ENCODE measurements at places on chromosomes 4 and X.

DNA sequence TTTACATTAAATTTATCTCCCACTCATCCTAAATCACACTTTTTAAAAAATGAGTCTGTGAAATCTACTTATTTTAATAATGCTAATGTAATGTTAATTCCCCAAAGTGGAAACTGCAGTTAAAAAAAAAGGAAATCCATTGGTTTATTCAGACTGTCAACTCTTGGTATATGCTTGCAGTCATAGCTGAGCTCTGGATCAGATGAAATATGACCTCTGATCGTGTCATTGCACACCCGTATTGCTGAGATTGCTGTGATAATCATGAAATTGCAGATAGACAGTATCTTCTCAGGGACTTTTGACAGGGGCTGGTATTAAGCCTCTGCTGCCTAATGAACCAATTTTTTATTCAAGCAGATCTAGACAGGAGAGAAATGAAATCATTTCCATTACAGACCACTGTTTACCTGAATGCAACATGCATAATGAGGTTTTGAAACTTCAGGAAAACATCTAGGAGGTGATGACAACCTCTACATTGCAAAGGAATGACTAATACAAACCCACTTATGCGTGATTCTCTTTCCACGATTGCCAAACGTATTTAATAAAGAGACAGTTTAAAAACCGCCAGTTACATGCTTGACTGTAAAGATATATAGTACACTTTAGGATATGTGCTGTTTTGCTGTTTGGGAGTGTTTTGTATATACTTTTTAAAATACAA lies 138.3 kb upstream of the PUDP start:
- DNase-seq = no peak

DNA sequence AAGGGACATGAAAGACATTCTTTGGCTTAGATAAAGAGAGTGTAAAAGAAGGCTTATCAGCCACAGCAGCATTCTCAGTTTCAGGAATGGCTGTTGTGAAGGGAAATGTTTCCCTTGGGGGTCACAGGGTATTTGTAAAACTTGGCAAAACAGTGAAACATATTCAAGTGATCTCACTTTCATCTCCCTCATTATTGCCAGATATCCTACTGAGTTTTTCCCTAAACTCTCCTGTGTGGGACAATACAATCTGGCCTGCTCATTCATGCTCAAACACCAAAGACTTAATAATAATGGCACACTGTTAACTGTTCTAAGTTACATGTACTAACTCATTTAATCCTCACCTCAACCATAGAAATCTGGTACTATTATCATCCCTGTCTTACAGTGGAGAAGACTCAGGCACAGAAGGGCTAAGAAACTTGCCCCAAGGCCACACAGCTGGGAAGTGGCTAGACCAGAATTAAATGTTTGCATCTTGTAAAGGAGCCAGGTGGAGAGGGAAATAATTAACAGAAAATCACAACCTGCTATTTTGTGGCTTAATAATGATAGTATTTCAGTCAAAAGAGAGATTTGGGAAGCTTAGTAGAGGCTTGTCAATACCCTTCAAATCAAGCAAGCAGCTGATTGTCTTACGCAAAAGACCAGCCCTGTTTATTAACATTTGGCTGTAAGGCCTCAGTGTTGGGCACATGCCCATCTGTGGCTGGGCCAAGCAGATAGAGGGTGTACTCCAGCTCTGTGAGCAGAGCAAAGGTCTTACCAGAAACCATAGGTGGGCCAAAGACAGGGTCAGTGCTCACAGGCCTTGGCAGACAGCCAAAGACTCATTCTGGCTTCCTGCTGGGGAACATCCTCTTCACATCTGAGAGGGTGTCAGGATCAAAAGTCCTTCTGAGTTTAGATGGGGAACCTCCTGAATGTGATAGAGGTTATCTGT lies 17.3 kb downstream of the SMPX start:
- peak; percentile 50 for DNase-seq

DNA sequence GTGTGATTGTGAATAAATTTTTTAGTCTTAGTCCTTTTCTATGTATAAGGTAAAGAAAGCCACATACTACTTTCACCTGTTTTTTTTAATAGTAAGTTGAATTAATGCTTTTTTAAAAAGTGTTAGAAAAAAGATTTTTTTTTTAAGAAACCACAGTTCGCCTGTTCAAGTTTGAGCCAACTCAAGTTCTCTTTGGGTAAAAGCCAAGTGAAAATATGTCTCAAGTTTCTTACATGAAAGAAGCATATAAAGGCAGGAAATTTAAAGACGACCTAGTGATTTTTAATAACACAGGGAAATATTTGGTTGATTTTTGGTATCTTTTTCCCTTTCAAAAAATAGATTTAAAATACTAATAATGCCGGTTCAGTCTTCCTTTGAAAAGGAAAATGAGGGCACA lies 369.9 kb upstream of the NR3C2 start:
- DNase-seq = no peak

GRCh38 chrX:131671735-131672134 lies 127.9 kb downstream of the OR13H1 start:
- DNase-seq = no peak

DNA sequence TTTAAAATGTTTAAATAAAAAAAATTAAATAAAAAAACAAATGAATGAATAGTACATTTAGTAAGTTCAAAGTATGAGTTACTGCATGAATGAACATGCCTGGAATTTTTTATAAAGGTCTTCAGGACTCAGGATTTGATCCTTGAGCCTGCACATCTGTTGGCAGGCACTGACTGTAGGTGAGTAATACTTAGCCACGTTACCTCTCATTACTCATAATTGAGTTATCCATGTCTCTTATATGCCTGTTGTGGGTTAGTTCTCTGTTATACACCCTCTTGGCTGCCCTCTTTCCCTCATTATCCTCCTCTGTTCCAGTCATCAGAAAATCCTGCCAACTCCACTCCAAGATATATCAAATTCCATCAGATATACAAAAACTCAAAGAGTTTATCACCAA lies 276.0 kb downstream of the FBXW7 start:
- no peak for DNase-seq

DNA sequence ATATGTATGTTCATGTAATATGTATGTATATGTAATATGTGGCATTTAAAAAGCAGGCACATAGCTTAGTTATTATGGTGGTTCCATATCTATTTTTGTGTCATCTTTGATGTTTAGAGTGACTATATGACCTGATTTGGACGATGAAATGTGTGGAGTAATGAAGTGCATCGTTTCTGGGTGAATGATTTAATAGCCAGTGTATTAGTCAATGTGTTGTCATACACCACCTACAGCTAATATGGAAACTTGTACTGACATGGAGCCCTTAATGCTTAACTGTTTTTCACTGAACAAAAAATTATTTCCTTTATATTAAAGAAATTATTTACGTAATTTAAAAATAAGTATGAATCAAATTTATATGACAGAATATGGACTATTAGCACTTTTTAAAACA lies 292.3 kb upstream of the FSTL5 start:
- DNase-seq = no peak

Measured in T47D (cell line).